ENCODE measurements at places on chromosomes 2 and 18.

DNA sequence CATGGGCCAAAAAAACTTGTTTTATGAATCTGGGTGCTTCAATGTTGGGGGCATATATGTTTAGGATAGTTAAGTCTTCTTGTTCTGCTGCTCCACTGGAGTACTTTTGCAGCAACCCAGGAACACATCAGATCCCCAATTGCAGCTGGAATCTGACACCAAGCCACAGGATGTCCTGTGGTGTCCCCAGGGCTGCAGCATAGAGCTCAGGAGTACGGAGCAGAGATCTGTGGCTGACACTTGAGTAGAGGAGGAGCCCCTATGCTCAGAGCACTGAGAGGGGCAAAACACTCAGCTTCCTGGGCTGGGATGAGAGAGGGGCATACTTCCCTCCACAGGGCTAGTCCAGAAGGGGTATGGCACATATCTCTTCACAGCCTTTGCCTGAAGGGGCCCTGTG lies 138.9 kb upstream of the ERBB4 start:
- no peak for DNase-seq

DNA sequence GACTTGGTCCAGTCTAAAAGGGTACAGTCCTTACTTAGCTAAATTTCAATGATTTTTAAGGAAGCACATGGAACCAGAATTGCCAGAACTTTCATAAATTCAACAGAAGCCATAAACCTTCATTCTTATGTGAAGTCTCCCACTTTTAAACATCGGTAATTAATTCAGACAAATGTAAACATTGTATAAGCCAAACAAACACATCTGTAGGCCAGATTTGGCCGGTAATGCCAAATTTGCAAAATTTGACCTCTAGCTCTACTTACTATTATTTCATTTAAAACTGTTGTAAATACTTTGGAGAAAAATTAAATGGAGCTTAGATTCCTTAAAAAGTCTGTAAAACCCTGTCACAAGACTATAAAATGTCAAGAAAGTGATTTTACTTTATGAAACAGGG lies 83.2 kb upstream of the GALNT5 start:
- DNase-seq = peak; percentile 42

GRCh38 chr2:38474715-38475566 lies 97.9 kb upstream of the ATL2 start:
- no peak for DNase-seq

- DNase-seq = no peak
Measured at GRCh38 chr2:63488118-63488713, 100.1 kb downstream of the WDPCP start.

GRCh38 chr2:95026471-95027368 lies 1.2 kb downstream of the MAL start:
- no peak for DNase-seq

GRCh38 chr2:17680119-17680518 lies 73.5 kb downstream of the SMC6 start:
- DNase-seq = no peak

DNA sequence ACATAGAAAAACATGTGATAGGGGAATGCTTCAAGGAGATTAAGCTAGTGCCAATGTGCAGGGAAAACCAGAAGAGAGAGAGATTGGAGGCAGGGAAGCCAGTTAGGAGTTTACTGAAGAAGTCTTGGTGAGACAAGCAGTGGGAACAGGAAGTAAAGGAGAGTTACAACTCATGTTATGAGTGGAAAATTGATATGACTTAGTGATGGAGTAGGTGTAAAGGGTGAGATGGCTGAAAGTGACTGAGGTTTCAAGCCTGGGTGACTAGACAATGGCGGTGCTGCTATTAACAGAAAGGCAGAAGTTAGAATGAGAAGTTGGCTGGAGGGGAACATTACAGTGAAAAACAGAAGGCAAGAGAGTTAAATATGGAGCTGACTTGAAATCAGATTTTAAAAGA lies 16.5 kb downstream of the DOK1 start:
- DNase-seq = no peak

- no peak for DNase-seq
Measured at GRCh38 chr2:54831480-54831879, 108.0 kb downstream of the EML6 start.

DNA sequence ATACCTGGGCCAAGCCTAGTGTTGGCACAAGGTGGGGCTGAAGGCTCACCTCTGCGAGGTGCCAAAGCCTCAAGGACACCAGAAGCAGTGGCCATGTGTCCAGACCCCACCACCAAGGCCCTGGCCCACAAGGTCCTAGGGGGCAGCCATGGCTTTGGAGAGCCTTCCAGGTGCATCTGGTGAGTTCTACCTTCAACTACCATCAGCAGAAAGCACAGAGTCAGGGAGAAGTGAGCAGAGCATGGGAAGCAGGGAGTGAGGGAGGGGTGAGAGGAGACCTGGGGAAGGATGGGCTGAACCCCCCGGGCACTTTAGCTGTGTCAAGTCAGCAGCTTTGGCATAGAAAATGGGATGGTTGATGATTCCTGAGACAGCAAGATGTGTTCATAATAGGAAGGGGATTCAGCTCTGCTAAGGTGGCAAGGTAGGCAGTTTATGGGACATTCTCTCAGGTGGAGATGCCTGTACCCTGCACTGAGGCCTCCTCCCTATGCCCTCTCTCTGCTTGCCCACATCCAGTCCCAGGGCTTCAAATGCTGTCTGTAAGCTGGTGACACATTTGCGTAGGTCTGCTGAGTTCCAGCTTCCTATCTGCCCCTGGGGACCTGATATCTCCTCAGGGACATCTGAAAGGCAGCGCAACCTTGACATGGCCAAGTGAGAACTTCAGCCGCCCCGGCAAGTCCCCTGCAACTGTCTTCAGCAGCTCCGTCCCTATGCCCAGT lies 83.4 kb upstream of the RGPD5 start:
- DNase-seq = no peak

DNA sequence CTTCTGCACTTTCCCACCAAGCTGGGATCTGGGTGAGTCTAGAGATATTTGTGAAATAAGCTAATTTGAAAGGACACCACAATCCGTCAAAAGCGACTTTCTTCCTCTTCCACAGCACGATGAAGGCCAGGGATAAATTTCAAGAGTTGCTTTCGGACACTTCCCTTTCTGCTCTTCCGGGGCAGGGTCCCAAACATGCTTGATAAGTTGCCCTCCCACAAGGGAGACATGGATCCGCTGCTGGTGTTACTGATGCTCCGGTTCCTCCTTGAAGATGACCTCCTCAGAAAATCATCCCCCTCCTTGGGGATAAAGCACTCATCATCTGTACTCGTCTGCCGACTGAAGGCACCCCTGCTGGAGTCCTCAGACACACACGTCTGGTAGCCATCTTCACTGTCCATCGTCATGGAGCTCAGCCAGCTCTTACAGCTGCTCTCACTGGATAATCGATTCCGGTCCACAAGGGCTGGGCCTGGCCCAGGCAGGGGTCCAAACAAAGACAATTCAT lies 28.2 kb downstream of the CYTIP start:
- no peak for DNase-seq

All from NCI-H446 (cell line).